ENCODE measurements at places on chromosomes 4 and X.

- DNase-seq: no peak
Measured at GRCh38 chrX:15947648-15948317, 93.2 kb upstream of the AP1S2 start.

GRCh38 chrX:47206316-47206715 lies 12.2 kb upstream of the CDK16 start:
- no peak for DNase-seq

DNA sequence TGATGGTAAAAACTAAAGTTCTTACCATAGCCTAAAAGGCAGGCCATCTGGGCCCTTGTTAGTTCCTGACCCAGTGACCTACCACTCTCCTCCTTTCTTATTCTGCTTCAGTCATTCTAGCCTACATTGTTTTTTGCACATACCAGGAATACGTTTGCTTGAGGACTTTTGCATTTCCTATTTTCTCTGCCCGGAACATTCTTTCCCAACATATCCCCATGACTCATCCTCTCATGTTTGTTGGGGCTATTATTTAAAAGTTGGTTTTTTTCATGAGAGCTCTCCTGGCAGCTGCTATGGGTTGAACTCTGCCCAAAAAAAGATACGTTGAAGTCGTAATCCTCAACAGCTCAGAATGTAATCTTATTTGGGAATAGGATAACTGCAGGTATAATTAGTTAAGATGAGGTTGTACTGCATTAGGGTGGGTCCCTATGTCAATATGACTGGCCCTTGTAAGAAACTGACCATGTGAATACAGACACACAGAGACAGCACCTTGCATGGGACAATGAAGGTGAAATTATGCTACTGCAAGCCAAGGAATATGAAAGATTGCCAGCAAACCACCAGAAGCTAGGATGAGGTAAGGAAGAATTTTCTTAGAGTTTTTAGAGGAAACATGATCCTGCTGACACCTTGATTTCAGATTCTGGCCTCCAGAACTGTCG lies 138.3 kb upstream of the PDHA2 start:
- DNase-seq: no peak

- DNase-seq: no peak
Measured at GRCh38 chrX:51395480-51395809, 62.8 kb downstream of the NUDT10 start.

GRCh38 chr4:22991576-22991975 lies 298.8 kb downstream of the GBA3 start:
- no peak for DNase-seq

GRCh38 chr4:109589119-109589518 lies 29.1 kb downstream of the MCUB start:
- no peak for DNase-seq

GRCh38 chr4:117311989-117312388 lies 226.6 kb upstream of the TRAM1L1 start:
- no peak for DNase-seq

- DNase-seq: no peak
Measured at GRCh38 chrX:123920105-123920785, 41.3 kb upstream of the STAG2 start.
